ENCODE measurements at places on chromosomes 6 and 20.
A peak's percentile ranks its signal among the peaks of the same experiment; 100 is the strongest.

GRCh38 chr6:5373430-5373829, 112.1 kb downstream of the FARS2 start:
- no peak for DNase-seq

- no peak for DNase-seq
Observed at GRCh38 chr20:41055679-41056078, 27.1 kb downstream of the TOP1 start.

DNA sequence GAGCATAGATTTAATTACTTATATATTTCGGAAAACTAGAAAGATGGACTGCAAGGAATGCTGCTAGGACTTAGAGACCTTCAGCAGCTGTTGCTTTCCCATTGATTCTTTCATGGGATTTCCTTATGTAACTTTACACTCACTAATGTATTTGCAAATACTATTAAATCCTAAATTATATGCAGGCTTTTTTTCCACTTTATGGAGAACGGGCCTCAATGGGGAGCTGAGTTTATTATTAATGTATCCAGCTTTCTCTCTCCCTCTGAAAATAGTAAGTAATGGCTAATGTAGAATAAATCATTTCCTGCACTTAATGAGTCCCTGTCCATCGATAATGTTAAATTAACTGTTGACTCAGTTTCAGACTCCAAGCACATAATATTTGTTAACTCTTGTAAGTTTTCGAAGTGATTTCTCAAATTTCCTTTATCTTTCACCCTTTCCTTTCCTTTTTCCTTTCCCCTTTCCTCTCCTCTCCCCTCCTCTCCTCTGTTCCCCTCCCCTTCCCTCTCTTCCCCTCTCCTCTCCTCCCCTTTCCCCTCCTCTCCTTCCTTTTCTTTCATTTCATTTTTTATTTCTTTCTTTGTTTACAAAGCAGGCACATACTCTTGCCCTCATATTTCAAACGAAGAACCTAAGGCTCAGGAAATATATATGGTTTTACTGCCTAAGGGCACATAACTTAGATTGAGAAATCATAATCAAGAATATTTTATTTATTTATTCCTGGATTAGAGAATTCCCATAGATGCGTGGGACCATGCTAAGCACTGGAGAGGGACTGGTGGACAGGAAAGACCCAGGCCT, 503.6 kb downstream of the MMUT start:
- DNase-seq, result no peak

DNA sequence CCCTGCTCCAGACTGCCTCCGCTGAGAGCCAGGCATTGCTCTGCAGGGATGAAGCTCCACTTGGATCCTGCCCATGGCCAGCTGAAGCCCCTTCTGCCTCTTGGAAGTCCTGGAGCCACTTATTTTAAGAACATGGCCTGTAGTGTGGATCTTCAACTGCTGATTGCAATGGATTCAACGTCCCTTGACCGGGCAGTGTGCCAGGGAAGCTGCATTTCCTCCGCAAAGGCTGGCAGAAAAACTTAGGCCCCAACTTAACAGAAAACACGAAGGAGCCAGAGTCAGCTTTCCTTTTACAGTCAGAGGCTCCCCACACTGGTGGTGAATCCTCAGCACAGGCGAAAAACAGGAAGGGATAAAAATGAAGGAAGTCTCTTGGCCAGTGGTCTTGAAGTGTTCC, 26.3 kb upstream of the FOXQ1 start:
- no peak for DNase-seq

DNA sequence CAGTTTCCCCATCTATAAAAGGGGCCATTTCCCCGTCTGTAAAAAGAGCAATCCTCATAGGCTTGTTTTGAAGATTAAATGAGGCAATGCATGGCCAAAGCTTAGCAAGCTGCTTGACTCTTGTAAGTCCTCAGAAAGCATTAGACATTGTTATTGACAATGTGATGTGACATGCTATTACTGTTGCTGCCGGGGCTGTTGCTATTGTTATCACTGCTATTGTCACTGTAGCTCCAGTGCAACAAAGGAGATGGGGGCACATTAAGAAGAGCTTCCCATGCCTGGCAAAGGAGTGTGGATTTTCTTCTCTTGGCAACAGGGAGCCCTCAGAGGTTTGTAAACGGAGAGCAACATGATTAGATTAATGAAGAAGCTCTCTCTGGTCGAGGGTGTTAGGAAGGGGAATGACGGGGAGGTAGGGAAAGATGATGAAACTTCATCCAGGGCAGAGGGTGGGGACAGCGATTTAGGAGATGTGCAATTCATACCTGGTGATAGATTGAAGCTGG, 33.1 kb upstream of the FAM83D start:
- DNase-seq, result no peak

DNA sequence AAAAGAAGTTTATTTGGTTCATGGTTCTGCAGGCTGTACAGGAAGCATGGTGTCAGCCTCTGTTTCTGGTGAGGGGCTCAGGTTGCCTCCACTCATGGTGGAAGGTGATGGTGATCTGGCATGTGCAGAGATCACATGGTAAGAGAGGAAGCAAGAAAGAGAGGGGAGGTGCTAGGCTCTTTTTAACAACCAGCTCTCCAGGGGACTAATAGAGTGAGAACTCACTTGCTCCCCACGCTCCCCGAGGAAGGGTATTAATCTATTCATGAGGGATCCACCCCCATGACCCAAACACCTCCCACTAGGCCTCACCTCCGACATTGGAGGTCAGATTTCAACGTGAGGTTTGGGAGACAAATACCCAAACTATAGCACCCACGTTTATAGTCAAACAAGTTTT, 4.0 kb upstream of the GJB7 start:
- no peak for DNase-seq

DNA sequence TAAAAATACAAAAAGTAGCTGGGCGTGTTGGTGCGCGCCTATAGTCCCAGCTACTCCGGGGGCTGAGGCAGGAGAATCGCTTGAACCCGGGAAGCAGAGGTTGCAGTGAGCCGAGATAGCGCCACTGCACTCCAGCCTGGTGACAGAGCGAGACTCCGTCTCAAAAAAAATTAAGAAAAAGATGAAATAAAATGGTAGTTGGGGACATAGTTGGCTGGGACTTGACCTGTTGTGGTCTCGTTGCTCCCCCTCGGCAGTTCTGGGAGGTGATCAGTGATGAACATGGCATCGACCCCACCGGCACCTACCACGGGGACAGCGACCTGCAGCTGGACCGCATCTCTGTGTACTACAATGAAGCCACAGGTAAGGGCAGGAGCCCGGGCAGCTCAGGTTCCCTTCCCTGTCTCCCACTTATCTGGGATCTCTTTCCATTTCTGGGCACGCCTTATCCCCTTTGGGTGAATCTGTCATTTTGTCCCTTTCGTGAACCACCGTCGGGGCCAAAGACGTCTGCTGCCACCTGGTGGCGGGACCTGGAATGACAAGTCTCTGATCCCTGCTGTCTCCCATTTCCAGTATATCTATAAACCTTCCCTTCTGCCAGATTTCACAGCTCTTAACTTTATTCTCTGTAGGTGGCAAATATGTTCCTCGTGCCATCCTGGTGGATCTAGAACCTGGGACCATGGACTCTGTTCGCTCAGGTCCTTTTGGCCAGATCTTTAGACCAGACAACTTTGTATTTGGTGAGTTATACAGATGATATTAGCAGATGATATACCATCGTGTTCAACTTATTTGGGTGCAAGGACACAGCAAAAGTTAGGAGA, 2.3 kb downstream of the TUBB start:
- DNase-seq, result no peak

GRCh38 chr20:18718129-18718528, 95.5 kb upstream of the SCP2D1 start:
- DNase-seq, result no peak

GRCh38 chr6:138176652-138177232, 15.0 kb downstream of the ARFGEF3 start:
- DNase-seq, result no peak

DNA sequence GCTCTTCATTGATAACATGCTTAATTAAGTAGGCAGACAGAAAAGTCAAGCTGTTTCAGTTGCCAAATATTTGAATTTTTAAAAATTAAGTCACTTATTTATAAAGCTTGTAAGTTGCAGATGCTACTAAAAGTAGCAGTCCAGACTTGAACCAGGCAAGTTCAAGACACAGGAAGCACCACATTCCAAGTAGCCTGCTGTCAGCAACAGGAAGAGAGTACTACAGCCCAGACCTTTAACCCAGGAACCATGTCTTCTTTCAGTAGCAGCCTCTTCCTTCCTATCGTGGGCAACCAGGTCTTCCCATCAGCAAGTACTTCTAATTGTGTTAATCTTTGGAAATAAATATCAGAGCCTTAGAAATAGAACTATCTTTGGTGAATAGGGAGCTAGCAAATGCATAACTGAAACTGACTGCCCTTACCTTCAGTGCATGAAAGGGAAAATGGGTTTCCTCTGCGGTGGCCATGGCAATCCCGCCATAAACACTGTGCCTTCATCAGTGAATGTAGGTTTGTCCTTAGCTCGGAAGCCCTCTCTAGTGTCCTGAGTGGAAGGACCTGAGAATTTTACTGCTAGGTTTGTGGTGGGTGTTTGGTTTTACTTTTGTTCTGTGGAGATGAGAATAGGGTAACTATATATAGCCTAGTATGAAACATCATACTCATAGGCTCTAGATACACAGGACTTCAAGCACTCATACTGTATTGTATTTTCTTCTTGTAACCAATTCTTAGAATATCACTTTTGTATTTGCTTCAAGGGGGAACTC, 95.6 kb downstream of the SYCP2 start:
- DNase-seq, result no peak

- DNase-seq, result no peak
Observed at GRCh38 chr6:115854866-115855665, 205.6 kb downstream of the FRK start.

- DNase-seq, result no peak
Observed at GRCh38 chr6:78483553-78484197, 383.7 kb upstream of the IRAK1BP1 start.

- peak; percentile 83 for DNase-seq
Observed at GRCh38 chr6:54238396-54238795, 69.8 kb upstream of the TINAG start.

- no peak for DNase-seq
Observed at GRCh38 chr20:51418137-51418529, 124.4 kb downstream of the NFATC2 start.

DNA sequence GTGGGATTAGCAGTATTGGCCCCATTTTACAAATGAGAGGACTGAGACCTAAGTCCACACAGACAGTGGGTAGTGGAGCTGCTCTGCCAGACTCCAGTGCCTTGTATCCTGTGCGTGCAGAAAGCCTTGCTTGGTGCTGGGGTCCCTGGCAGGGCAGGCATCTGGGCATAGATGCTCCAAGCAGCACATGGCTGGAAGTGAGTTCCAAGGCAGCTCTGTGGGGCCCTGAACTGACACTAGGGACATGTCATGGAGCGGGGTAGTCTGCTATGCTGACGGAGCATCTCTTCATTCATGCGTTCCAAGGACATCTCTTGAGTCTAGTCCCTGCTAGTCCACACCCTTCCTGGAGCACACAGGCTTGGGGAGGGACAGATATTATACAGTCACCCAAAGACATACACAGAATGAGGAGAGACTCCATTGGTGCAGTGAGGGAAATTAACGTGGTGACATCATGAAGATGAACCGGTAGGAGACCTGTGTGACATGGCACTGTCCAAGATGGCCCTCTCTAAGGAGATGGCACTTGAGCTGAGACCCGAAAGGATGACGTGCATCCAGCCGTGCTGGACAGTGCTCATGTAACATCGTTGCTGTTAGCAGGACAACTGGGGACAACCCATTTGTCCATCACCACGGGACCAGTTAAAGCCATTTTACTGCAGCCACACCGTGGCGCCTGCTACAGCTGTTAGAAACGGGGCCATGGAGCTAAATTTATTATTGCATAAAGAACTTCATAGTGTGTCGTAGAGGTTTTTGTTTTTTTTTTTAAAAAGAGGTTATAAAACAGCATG, 65.1 kb downstream of the DLGAP4 start:
- no peak for DNase-seq

DNA sequence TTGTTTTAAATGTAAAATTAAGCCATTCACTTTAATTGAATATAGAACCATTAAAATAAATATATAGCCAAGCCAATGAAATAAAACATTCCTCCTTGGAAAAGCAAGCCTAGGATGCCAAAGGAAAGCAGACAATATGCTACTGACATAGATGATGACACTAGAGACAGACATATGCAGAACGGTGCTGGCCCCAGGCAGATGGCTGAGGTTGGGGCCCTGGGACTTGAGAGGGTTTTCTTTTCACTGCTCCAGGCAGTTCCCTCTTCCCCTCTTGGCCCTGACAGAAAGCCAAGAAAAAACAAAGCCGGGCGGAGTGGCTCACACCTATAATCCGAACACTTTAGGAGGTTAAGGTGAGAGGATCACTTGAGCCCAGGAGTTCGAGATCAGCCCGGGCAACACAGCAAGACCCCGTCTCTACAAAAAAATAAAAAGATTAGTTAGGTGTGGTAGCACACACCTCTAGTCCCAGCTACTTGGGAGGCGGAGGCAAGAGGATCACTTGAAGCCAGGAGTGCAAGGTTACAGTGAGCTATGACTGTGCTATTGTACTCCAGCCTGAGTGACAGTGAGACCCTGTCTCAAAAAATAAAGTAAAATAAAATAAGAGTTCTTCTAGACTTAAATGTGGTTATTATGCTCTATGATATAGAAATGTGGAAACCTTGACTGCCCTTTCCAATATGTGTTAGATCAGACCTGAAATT, 31.2 kb downstream of the FASTKD5 start:
- no peak for DNase-seq

- DNase-seq, result no peak
Observed at GRCh38 chr6:19812512-19813119, 24.6 kb upstream of the ID4 start.

DNA sequence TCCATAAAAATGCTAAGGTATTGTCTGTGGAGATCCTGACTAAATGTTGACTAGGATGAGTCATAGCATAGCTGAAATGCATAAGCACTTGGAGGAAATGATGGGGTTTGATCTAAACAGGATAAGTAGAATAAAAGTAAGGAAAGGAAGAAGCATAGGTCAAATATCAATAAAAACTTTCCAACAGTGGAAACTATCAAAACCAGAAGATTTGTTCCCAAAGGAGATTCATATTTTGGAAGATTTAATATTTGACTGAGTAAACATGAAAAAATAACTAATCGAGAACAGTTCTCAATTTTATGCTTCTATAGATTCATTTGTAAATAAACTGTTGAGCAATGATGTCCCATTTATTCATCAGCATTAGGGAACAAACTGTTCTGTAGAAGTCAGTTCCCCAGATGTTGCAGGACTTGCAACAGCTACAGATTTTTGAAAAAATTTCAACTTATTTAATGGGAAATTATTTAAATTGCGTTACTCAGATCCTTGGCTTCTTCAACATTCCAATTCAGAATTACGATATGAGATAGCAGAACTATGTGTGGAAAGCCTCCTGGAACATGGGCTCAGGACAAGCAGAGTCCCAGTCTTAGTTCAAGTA, 133.7 kb upstream of the TBX18 start:
- peak; percentile 32 for DNase-seq
